ENCODE measurements at places on chromosomes 16 and 17.

- DNase-seq = no peak
Observed at GRCh38 chr17:45107293-45108010, 24.9 kb downstream of the PLCD3 start.

- DNase-seq = no peak
Observed at GRCh38 chr17:21387616-21388015, 11.5 kb downstream of the KCNJ12 start.

- no peak for DNase-seq
Observed at GRCh38 chr16:48452991-48453760, 68.0 kb upstream of the SIAH1 start.

GRCh38 chr17:4675791-4676190, 28.1 kb downstream of the PELP1 start:
- DNase-seq = no peak

- no peak for DNase-seq
Observed at GRCh38 chr17:80428796-80429195, 13.8 kb downstream of the ENDOV start.

DNA sequence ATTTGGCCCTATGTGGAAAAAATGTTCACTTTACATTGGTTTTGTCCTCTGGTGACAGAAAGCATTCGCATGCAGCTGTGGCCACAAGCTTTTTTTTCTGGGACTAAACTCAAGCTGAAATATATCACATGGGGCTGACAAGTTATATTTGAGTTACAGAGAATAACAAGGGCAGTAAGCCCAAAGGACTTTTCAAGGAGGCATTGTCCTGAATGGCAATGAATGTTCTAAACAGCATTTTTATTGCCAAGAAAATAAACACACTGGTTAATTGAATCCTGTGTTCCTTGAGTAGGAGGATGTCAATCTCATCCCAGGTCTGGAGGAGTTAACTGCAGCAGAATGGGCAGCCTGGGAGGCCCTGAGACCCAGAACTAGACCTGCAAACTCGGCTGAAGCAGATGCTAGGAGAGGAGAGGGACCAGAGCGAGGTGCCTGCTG, 114.5 kb downstream of the COPRS start:
- no peak for DNase-seq

Measured in retinal pigment epithelial cell (primary cell).